ENCODE measurements at places on chromosomes 7 and 10. TPM values are rescaled to one million over a fixed set of nuclear protein-coding genes. Genes with fewer than 3 reads are reported as not detected.

DNA sequence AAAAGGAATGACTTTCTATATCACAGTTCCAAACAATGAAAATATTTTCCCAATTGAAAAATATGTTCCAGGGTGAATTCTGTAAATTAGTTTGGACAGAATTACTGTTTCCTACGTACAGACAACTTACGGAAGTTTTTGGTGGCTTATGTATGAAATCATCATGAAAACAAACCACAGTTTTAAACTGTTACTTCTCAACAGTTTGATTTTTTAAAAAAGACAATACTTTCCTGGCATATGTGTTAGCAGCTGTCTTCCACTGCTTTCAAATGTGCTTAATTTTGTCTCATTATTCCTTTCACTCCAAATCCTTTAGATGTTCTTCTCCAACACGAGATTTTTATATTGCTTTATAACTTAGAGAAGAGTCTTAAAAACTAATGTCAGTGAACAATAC lies 56.2 kb downstream of the SEMA3A start:
- no peak for DNase-seq

Gene NCF1
- polyA plus RNA-seq: 508 TPM

Gene CFAP70
- not detected for polyA plus RNA-seq

DNA sequence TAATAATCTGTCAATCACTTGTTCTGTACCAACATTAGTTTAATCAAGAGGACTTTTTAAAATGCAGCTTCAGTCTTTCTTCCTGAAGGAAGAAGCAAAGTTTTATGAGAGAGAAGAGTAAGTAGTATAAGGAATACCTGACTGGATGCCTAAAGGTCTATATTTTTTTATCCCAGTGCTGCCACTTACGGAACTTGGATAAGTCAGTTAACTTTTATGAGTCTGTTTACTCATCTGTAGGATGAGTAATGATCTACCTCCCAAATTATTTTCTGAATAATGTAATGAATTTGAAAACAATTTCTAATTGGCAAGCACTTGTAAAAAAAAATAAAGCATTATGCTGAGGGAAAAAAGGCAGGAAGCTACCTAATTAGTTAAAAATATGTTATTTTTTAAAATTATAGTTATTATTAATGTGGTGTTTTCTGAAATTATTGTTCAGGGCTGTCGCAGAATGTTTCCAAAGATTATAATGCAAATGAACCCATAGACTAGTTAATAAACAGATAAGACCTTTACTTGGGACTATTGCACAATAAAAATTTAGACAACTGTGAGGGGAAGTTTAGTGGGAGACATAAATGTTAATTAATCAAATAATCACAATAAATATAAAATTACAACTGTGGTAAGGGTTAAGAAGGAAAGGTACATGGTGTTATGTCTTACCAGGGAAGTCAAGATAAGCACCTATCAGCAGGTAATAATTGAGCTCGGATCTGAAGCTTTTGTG lies 24.6 kb downstream of the SLK start:
- DNase-seq: no peak

Gene EPHA1
- 0.50 TPM for polyA plus RNA-seq

DNA sequence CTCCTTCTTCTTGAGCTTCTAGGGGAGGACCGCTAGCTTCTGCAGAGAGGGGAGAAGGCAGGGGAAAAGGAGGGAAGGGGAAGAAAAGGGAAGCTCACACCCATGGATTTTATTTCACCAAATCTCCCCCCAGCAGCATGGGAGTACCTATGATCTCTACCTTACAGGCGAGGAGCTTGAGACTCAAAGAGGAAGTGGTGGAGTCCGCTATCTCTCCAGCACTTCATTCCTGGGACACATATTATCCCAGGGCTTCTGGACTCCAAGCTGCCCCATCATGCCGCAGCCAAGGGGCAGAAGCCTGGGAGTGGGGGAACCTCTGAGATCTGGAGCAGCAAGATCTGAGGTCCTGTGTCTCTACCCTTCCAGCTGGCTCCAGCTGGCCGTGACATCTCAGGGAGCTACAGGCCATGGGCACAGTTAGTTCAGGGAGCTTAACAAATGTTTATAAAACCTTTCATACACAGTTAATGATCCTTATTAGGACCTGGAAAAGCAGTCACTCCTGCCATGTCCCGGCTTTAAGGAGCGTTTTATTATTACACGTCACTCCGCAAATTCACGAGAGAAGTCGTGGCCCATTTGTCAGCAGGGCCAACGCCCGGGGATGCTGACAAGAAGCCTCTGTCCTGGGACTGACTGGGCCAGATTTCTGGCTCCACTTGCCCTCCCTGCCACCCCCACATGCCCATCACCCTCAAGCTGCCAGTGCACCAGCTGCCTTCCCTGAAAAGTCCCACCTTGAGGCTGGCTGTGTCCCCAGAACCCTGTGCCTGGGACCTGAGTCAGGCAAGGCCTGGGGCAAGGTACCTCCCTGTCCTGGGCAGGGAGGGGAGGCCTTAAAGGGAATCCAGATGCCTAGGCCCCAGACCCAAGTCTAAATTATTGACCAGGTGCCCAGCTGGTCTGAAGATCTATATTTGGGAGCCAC lies 132.1 kb upstream of the ZMIZ1 start:
- no peak for DNase-seq

- DNase-seq: no peak
Measured at GRCh38 chr7:150520145-150520544, 5.5 kb downstream of the GIMAP7 start.

GRCh38 chr10:1643908-1644179 lies 93.5 kb downstream of the ADARB2 start:
- DNase-seq: no peak

GRCh38 chr10:1674501-1674900 lies 62.8 kb downstream of the ADARB2 start:
- DNase-seq: no peak

- DNase-seq: no peak
Measured at GRCh38 chr10:88019753-88020152, 156.3 kb downstream of the PTEN start.

DNA sequence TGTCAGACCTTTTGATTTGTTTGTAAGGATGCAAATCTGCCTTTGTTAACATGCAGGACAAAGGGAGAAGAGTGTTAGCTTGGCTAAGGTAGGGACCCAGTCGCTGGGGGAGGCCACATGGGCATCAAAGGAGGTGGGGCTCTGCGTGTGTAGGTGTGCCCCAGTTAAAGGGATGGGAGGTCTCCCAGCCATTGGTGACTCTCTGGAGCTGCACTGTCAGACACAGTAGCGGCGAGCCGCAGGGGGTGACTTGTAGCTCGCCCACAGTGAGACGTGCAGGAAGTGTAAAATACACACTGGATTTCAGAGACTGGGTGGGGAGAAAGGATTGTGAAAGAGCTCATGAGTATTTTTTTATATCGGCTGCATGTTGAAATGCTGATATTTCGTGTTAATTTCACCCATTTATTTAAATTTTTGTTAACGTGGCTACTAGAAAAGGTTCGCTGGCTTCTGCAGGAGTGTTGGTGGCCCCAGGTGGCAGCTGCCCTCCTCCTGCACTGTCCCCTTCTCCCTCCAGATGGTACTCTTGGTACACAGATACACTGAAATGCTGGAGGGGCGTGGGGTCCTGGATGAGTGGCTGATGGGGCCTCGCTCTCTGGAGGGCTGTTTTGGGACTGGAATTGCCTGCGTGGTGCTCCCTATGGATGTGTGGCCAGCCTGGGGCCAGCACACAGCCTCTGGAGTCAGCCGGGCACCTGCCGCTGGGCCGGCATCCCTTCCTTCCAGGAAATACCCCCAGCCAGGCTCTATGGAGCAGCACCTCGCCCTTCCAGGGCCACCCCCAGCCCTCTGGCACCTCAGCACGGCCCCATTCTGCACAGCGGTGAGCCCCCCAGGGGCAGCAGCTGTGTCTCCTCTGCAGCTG lies 59.2 kb downstream of the LHPP start:
- peak; percentile 44 for DNase-seq

Gene ZNF775
- 1.3 TPM for polyA plus RNA-seq

DNA sequence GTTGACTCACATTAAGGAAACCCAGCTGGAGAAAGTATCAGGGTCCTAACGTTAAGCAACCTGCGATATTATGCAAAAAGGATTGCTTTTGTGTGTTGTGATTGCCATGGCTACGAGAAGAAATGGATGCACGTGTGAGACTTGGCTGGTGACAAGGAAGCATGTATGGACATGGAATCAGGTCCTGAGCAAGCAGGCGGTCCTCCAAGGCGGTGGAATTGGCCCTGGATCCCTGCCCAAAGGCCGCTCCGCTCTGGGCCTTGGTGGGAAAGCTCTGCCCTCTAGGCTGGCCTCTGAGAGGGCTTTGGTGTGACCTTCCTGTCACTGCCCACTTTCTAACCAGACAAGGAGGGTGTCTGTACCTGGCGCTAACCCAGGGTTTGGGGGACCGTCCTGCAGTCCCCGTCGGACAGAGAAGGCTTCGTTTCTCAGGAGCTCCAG lies 192.1 kb downstream of the EBF3 start:
- no peak for DNase-seq

- no peak for DNase-seq
Measured at GRCh38 chr10:5618042-5618441, 48.4 kb downstream of the ASB13 start.

Gene MMD2
- polyA plus RNA-seq: not detected

- no peak for DNase-seq
Measured at GRCh38 chr7:1446620-1447032, 12.6 kb downstream of the MICALL2 start.

DNA sequence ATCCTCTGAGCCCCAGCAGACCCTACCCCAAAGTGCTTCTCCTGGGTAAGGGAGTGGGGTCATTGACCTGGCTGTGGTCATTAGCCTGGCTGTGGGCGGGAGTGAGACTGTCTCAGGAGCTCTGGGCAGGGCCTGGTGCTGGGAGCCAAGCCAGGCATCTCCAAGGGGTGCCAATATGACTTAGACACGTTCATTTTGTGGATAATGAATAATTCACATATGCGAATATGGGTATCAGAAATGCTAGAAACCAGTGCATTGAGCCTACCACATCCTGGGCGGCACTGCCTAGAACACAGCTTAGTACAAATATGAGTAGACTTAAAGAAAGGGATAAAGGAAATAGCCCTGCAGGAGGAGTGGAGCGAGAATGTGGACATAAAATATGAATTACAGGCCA lies 14.4 kb upstream of the SRRM3 start:
- no peak for DNase-seq

Gene SMKR1
- polyA plus RNA-seq: not detected

DNA sequence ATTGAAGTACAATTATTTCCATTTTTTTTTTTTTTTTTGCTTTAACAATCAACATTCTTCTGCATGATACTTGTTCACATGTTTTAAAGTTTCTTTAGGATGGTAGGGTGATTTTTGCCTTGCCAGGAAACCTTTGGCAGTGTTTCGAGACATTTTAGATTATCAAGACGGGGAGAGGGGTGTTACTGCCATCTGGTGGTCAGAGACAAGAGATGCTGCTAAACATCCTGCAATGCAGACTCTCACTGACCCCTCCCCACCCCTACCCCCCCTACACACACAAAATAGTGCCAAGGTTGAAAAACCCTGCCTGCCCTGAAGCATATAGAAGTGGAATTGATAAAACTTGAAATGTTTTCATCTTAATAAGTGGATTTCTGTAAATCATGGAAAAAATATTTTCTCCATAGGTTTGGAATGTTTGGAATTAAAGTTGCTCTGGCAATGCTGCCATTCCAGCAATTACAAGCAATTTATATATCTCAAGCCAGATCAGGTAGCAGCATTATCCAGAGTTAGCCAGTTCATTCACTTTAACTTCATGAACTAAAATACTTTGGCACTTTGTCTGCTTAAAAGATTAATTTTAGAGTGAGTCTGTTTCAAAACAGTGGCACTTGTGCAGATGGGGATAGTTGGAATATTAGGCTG lies 62.1 kb downstream of the SDHAF3 start:
- DNase-seq: peak; percentile 62

GRCh38 chr7:104352736-104353135 lies 24.3 kb downstream of the LHFPL3 start:
- no peak for DNase-seq

- no peak for DNase-seq
Measured at GRCh38 chr10:69885379-69886013, 83.8 kb downstream of the COL13A1 start.

Data from CD14-positive monocyte (primary cell).